CD4-positive, alpha-beta memory T cell (primary cell): ENCODE measurements at places on chromosomes 4 and X.

- DNase-seq, result no peak
Measured at GRCh38 chr4:36283912-36284465, 2.6 kb downstream of the DTHD1 start.

- DNase-seq, result no peak
Measured at GRCh38 chrX:3526071-3526470, 179.6 kb upstream of the MXRA5 start.

DNA sequence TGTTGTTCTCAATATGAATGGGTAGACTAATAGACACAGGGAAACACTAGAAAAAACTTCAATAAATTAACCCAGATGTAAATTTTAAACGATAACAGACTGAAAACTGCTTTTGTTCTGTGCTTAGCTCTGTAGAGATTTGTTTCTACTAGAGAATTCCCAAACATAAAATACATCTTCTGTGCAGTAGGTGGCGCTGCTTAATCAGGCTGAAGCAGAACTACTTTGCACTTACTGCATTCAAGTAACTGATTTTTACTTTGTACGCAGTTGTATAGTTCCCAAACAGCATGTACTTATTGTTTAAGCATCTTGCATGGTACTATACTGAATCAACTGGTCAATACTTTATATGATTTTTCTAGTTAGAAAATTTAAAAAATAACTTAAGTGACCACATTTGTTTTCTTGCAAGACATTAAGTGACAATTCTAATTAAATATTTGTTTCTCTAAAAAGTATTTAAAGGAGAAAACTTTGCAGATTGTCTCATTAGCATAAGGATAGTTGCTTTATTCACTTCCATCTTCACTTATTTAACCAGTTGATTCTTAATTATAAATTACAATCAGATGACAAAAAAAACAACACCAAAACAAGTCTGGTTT lies 490.6 kb downstream of the IL15 start:
- peak; percentile 67 for DNase-seq

DNA sequence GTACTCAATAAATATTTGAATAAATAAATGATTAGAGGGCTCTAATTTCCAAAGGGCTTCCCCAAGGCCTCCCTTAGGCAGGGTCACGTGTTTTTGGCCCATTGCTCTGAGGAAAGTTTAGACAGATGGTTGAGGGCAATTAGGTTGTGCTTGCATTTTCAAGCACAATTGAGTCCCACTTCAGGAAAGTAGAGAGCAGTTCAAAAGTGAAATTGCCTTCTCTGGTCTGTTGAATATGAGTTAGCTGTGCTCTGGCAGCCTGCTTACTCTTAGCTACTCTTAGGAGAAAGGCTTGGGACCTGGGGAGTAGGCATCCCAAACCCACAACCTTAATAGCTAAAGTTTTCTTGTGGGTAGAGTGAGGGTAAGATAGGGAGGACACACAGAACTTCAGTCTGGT lies 9.0 kb upstream of the DRP2 start:
- DNase-seq, result no peak

- no peak for DNase-seq
Measured at GRCh38 chr4:152700151-152700550, 20.4 kb upstream of the TMEM154 start.

DNA sequence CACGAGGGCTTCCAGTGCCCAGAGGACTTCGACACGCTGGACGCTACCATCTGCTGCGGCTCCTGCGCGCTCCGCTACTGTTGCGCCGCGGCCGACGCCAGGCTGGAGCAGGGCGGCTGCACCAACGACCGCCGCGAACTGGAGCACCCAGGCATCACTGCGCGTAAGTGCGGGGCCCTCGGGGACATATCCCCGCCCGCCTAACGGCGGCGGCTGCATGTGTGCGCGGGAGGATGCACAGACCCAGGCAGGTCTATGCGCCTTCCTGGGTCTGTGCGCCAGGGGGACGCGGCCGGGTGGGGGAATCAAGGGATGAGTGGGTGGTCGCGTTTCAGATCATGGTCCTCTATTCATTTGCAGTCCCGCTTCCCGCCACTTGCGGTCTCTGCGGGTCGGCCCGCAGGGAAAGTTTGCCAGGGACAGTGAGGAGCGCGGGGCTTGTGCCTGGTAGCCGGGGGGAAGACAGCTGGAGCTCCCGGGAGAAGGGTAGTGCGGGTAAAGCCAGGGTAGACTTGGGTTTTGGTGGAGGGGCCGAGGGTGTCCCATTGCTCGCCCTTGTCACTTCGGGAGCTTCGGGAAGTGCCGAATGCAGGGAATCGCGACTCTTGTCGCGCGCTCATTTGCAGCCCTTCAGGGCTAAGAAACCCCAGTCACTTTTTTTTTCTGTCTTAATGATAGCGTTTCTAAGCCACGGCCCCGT lies 1.0 kb downstream of the SHISA3 start:
- peak; percentile 0 for DNase-seq

DNA sequence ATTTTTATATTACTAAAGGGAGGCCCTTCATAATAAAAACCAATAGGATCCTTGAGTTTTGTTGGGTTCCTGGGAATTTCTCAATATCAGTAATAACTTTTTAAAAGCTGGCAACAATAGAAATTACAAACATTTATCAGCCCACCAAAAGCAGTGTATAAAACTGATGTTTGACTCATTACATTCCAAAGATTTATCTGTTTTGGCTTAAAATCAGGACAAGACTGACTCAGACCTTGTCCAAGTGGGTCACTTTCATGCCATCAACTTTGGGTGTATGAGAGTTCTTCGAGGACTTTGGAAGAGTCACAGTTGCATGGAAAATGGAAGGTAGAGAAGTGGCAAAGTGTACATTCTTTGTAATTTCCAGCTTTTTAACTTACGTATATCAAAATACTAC lies 102.8 kb downstream of the FRMPD4 start:
- DNase-seq, result no peak

DNA sequence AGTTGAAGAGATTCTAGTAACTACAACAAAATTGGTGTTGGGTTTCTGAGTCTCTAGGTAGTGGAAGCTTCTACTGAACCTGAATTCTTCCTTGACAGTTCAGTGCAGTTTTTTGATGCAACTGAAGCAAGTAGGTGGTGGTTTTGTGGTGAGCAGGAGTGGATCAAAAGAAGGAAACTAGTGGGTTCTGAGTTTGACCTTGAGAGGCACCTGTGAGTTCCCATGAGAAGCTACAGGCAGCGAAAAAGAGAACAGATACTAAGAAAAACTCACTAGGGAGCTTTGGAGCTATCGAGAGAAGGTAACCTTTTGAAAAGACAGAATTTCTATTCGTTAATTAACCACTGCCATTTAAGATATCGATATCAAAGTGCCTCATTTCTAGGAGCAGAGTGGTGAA lies 145.2 kb downstream of the PDHA2 start:
- DNase-seq, result no peak

DNA sequence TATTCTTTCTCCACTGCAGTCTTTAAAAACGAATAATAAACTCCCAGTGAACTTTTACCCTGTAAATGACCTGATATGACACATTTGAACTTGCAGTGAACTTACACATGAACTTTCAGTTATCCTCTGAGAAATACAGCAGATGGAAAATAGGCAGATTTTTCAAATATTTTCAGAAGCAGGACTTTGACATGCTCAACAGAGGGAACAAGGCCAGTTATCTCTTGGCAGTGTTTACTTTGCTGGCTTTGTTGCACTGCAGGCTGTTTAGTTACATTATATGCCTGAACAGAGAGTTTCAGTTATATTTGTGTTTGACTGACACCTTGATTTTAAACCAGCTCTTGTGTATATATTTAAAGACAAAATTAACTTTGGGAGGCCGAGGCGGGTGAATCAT lies 47.6 kb upstream of the FGG start:
- DNase-seq, result no peak

- no peak for DNase-seq
Measured at GRCh38 chr4:3705236-3705987, 60.8 kb upstream of the ADRA2C start.

DNA sequence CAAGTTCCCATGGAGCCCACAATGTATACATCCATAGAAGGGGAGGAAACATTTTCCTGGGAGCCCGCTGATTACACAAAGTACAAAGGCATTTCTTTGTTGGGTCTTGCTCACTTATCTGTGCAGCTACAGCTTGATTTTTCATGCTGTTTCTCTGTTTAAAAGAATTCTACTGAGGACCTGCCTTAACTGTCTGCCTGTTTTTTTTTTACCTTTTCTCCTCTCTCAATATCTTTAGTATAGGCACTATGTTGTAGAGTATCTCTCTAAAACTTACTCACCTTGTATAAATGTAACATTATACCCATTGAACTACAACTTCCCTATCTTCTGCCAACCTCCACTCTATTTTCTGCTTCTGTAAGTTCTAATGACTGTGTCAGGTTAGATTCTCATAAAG lies 494.6 kb upstream of the EPHA5 start:
- no peak for DNase-seq

DNA sequence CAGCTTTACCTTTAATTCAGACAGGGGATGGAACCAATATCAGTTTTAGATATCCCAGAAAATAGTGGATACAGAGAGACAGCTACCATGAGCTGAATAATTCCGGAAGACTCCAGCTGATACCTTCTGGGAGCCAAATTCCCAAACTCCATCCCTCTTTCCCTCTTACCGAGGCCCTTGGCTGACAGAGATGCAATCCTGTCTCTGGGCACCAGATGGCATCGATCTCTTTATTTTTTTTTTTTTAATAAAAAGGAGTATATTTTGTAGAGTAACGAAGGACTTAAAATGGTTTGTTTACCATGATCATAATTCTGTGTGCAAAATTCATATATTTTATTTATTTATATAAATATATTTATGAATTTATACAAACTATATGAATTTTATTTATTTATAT lies 31.0 kb downstream of the RAB40A start:
- DNase-seq, result no peak

GRCh38 chr4:55087009-55087912 lies 38.1 kb downstream of the KDR start:
- no peak for DNase-seq

DNA sequence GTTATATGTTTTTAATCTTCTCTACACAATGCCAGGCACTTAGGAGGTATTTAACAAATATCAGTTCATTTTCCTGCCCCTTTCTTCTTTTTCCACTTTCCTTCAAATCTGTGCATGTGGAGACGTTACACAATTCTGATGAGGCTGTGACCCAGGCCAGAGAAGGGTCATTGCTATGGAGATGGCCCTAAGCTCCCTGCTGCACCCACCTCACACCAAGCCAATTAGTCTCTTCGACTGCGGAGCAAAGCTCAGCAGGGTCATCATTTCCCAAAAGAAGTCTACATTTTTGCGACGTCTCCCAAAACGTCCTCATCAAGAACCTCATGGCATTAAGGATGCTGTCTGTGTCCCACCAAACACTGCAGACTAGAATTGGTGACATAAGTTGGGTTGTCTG lies 28.9 kb upstream of the VEGFD start:
- no peak for DNase-seq

DNA sequence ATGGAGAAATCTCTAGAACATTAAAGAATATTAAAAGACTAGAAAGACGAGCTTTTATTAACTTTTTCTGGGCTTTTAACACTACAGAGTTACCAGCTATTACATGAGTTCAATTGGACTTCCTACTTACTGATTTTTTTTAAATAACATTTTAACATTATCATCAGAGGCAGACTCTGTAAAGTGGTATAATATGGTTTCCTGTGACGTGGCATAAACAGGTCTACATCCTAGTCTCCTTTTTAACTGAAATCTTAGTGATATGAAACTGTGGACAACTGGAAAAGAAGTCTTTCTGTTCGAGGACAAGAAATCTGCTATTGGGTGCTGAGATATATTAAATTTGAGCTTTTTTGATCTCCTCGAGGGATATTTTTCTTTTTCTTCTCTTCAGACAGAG lies 48.7 kb upstream of the ABCG2 start:
- no peak for DNase-seq

DNA sequence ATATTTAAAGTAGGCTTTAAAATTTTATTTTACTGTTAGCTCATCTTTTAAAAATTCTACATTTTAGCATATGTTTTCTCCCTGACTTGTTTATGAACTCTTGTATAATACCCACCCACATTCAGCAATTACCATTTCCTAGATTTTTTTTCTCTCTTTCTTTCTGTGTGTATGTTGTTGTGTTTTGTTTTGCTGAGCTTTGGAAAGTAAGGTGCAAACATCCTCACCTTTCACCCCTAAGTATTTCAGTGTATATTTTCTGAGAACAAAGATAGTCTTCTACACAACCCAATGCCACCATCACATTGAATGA lies 18.8 kb downstream of the GRPR start:
- DNase-seq, result no peak

DNA sequence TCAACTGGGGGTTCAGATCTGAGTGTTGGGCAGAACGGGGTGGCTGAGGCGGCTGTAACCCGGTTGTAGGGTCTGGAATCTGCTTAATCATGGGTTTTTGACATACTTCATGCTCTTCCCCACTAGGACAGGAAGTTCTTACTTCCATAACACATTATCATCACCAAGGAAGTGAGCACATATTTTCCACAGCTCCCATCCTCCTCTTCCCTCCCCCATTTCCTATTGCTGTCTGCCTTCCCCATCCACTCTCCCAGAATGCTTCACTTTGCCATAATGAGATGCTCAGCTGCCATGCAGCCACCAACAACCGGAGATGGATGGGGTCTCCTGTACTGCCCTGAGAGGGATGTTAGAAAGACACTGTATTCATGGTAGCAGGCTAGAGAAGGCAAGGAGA lies 6.4 kb upstream of the DCUN1D4 start:
- no peak for DNase-seq

GRCh38 chr4:36244257-36245082 lies at the start of gene ARAP2:
ARAP2 (minus strand) TSS chr4:36244514; CDS start chr4:36229486, 15,028 bp downstream.
- peak; percentile 79 for DNase-seq

GRCh38 chr4:88969271-88969670 lies 87.7 kb downstream of the FAM13A start:
- DNase-seq, result no peak

GRCh38 chr4:141900856-141901255 lies 264.5 kb downstream of the IL15 start:
- DNase-seq, result no peak

DNA sequence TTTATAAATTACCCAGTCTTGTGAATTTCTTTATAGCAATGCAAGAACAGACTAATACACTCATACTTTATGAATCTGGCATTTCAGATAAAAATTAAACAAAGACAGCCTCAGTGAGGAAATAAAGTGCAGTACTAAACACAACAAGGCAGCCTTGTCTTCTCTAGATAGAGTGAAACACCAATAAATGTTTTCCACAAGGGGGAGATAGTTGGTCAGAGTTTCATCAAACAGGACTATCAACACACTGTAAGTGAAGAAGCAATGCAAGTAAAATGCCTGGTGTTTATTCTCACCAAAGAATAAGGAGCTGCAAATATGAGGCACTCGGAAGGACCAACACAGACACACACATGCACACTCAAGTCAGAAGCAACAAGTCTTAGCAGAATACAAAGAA lies 62.8 kb downstream of the FAM9B start:
- DNase-seq, result peak; percentile 63

GRCh38 chr4:3251691-3252479 lies 2.9 kb downstream of the MSANTD1 start:
- DNase-seq, result no peak

- peak; percentile 51 for DNase-seq
Measured at GRCh38 chr4:4386736-4387392, at the start of gene NSG1. NSG1 (plus strand) TSS chr4:4387102; CDS start chr4:4387630, 528 bp downstream.

- peak; percentile 54 for DNase-seq
Measured at GRCh38 chrX:46903458-46904242, 8.6 kb upstream of the JADE3 start.
